ENCODE measurements at places on chromosomes 12 and 14.

- DNase-seq: no peak
Observed at GRCh38 chr14:71086567-71086966, 179.3 kb downstream of the PCNX1 start.

GRCh38 chr12:94575024-94575423 lies 75.3 kb downstream of the TMCC3 start:
- DNase-seq: no peak

DNA sequence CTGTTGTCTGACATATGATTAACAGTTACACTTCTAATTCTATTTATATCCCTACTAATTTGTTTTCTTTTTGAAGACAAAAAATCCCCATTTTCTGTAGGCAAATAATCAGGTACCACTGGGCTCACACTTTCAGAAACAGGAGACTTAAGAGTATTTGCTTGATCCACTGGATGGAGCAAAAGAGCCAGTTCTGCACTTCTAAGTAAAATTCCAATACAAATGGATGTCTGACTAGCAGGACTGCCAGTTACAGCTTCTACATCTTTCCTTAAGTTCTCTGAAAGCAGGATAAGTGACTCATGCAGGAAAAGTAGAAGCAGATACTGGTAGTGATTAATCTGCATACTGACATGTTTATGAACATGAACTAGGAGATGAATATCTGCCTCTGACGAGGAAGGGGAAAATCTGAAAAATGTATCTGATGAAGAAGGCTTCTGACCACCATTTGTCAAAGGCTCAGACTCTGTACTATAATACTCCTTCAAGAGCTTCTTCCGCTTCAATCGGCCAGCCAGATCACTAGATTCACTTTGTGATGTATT lies 73.8 kb upstream of the ANKS1B start:
- peak; percentile 55 for DNase-seq

DNA sequence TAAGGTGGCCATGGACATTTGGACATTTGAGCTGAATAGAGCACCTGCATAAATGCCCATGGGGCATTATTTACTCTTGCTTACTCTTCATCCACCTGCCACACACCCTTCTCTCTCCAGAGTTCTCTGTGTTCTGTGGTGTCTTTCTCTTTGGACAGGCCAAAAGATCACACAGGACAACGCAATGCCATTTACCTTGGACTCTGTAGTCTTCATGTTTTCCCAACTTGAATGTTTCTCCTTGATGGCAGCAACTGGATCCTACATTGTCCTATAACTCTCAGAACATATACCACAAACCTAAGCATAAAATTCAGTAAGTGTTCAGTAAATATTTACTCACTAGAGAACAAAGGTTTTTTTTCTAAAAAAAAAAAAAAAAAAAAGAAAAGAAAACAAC lies 41.7 kb upstream of the PTHLH start:
- DNase-seq: no peak

- DNase-seq: no peak
Observed at GRCh38 chr14:45698462-45699134, 445.6 kb upstream of the MIS18BP1 start.

- no peak for DNase-seq
Observed at GRCh38 chr14:80942191-80942600, 658 bp upstream of the CEP128 start.

GRCh38 chr14:51724650-51725049 lies 72.9 kb downstream of the FRMD6 start:
- no peak for DNase-seq

DNA sequence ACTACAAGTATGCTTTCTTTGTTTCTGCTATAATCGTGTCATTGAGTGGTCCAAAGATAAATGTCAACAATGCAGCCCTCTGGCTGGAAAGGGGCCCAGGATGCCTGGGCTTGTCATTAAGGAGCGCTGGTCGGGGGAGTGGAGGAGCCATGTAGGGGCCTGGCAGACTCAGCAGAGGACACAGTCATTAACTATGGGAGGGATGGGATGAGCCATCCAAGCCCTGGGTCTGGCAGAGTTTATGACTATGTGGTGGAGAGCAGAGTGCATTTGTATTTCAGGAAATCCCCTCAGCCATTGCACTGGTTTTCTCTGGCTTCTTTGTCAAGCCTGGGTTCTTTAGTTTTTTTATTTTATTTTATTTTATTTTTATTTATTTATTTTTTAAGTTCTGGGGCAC lies 243.1 kb downstream of the C12orf75 start:
- no peak for DNase-seq

GRCh38 chr12:18923721-18924120 lies 185.8 kb downstream of the CAPZA3 start:
- no peak for DNase-seq

DNA sequence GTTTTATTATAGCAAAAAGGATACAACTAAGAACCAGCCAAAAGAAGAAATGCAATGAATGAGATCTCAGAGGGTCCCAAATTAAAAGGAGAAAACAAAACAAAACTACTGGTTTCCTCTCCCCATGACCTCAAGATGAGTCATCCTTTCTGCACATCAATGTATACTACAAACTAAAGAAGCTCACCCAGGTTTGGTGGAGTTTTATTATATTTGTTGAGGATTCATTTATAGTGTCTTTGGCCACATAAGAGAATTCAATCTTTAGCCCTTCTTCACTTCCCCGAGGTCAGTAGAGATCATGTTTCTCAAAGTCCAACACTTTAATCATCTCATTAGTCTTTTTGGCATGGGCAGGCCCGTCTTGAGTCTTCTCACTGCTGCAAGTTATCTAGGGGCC lies 210.6 kb downstream of the SLC6A15 start:
- DNase-seq: no peak

DNA sequence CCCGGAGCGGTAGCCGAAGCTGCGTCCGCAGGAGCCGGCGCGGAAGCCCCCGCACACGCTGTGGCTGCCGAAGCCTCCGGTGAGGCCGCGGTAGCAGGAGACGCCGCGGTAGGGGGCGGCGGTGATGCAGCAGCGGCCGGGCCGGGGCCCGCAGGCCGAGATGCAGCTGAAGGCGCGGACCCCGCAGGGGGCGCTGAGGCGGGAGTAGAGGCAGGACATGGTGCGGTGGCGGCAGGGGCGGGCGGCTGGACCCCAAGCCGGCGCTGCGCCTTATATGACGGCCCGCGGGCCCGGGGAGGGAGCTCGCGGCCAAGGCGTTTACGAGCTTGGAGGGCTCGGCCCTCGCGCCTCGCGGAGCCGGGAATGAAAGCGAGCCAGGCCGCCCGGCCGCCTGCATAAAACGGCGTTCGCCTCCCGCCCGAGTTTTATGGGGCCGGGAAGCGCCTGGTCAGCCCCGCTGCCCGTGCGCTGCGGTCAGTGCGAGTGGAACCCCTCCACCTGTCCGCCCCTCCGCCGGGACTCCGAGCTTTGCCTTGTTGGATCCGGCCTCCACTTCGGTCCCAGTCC lies 16.0 kb upstream of the KRT86 start:
- no peak for DNase-seq

DNA sequence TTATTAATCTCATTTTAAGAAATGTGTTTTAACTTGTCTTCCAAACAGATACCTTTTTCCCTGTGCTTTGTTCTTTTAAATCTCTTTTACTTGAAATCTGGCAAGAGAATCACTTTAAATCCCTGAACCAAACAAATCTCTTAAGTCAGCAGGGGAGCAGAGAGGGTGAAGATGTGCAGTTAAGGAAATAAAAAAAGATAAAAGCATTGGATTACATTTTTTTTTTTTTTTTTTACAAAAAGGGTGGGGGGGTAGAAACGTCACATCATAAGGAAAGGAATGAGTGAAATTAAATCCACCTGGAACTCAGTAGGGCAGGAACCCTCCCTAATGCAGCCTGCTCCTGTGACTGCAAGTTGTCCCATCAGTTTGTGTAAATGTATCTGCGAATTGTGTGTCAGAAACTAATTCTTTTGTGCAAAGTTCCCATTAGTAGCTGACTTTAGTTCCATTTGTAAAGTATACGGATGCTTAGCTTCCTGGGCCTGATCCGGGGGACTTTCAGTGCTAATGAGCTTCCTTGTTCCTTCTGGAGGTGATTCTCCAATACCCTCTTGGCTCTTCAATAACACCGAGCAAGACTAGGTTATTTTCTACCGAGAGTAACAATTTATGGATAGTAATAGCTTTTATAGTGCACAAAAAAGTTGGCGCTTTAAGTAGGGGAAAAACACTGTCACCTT lies 1.5 kb downstream of the TTC6 start:
- DNase-seq: no peak

GRCh38 chr12:116319233-116319897 lies 41.9 kb upstream of the MED13L start:
- no peak for DNase-seq

GRCh38 chr12:91889910-91890309 lies 255.7 kb downstream of the BTG1 start:
- no peak for DNase-seq

DNA sequence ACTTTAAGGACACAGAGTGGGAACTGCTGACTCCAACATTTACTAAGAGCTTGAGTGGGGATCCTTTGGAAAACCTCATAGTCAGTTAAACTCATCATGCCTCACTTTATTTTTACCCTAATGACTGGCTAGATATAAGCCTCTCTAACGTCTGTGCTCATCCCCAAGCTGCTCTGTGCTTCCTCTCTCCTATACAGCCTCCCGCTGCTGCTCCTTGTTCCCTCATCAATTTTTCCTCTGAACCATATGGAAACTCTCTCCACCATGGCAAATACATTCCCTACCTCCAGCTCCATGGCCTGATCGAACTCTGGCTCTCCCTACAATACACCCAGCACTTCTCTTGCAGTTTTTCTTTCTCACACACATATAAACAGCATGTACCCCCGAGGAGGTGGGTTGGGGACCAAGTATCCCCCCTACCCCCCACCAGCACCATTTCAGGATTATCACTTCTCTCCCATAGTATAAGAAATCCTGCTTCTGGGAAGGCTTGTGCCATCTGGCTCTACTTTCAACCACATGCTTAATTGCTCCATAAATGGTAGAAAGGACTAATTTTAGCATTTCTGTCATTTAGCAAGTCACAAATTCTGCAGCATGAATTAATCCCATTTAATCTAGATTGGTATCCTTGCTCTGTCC lies 39.2 kb upstream of the DYRK2 start:
- DNase-seq: no peak

- DNase-seq: no peak
Observed at GRCh38 chr14:92582706-92583452, 69.3 kb downstream of the RIN3 start.

- DNase-seq: no peak
Observed at GRCh38 chr14:99357151-99357915, 85.3 kb upstream of the BCL11B start.

DNA sequence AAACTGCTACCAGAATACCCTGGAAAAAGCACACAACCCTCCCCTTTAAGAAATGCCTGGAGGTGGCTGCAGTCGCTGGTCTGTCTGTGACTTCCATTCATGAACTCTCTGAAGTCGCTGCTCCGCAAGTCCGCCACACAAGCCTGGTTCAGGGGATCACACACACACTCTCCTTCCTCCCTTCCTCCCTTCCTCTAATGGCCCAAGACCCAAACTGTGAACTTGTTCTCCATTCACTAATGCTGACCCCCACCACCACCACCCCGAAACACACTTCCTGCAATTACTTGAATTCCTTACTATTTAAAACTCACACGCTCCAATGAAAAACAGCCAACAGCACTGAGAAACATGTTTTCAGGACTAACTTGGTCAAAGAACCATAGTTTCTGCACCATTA lies 1.0 kb upstream of the LMO3 start:
- DNase-seq: no peak

DNA sequence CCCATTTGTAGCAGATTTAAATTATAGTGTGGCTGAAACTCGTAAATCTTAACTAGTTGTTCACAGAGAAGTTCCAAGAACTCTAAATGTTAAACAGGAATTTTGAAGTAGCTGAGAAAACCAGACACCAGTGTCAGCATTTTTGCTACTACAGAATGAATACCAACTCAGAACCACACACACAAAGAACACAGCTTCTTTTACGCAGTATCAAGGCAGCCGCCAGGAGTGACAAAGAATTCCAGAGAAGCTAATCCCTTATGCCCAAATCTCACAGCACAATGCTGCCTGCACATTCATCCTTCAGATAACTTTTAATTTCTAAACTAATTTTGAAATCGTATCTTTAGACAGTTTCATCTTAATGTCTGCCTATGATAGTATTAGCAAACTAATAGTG lies 37.4 kb downstream of the SLC6A15 start:
- DNase-seq: peak; percentile 9

DNA sequence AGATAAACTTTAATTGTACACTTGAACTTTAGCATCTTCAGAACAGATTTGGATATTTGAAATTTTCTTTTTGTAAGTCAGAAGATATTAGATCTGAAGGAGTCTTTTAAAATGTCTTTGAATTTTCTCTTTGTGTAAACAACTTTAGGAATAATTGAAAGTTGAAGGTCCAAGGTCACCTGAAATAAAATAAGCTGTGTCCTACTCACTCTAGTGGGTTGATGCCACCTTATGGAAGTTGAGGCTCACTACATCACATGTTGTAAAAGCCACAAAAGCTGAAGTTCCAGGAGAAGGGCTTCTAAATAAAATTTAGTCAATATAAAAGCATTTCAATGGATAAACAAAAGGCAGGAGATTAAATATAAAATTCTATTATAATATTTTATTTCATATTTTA lies 122.0 kb upstream of the ATXN7L3B start:
- DNase-seq: no peak

DNA sequence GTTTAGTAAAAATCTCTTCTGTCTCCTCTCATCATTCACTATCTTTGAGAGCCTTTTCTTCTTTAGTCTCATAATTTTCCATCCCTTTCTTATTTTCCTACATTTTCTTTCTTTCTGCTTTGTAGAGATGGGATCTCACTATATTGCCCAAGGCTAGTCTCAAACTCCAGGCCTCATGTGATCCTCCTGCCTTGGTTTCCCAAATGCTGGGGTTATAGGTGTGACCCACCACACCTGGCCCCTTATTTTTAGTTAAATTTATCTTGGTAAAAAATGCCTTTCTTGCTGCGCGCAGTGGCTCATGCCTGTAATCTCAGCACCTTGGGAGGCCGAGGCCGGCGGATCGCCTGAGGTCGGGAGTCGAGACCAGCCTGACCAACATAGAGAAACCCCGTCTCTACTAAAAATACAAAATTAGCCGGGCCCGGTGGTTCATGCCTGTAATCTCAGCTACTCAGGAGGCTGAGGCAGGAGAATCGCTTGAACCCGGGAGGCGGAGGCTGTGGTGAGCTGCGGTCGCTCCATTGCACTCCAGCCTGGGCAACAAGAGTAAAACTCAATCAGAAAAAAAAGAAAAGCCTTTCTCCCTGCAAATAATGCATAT lies 996 bp downstream of the SLC2A3 start:
- DNase-seq: no peak

- DNase-seq: no peak
Observed at GRCh38 chr14:28284546-28285300, 481.9 kb upstream of the FOXG1 start.

DNA sequence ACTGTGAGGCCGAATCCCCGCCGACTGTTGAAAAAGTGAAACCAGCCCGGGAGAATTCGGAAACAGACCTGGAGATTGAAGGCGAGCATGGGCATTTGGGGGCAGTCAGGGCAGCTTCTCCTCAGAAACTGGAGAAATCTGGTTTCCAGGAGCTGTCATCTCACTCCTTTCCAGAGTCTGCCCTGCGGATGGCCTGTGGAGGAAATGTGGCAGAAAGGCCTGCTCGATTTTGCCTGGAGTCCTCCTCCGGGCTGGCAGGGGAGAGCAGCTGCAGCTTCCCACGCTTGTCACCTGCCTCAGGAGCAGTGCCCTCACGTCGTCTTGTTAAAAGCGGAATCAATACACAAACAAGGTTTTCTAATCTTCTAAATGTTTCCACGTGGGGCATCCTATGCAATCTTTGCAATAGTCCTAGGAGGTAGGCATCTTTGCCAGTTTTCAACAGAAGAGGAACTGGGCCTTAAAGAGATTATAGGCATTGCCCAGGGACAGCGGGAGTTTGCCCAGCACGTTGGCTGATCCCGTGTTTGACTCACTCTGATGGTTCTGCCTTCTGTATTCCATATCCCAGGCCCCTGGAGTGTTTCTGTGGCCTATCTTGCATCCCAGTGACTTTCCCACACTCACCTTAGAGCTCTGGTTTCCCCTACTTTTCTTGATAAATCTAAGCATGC lies 2.3 kb downstream of the LRRC74A start:
- peak; percentile 12 for DNase-seq

All from spinal cord (tissue), 10 donors.